ENCODE measurements at places on chromosomes 13 and 19.

DNA sequence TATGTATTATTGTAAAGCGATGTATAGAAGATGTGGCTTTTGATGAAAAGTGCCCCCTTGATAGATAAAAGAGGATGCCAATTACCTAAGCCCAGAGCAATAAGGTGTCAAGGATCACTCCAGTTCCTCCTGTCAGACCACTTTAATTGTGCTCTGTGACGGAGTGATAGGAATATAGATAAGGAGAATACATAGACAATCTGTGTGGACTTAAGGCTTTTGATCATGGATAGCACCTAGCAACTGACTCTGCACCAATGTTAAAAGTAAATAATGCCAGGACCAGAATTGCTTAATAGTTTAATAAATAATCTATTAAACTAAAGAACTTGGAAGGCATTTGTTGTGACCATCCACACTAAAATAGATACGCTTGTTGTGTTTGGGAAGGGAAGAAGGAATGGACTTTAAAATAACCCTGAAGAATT is 390.7 kb upstream of the ARGLU1 start:
- no peak for DNase-seq

- DNase-seq, result no peak
Measured at GRCh38 chr13:86066611-86067365, 267.6 kb upstream of the SLITRK6 start.

DNA sequence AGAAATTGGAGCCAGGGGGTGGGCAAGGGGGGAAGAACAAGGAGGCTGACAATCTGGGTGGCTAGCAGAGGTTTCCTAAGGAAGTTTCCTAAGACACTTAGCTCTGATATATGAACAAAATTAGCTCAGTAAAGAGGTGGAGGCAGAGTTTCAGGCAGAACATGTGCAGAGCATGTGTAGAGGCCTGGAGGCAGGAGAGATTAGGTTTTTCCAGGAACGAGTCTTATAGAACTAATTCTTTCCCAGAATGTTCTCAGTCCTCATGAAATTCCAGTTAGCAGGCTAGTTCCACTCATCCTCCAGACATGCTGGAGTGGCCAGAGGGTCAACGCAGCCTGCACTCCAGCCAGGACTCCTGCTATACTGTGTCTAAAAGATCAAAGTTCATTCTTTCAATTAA is 184.7 kb downstream of the LACC1 start:
- DNase-seq, result no peak

GRCh38 chr13:86052141-86052540 is 252.9 kb upstream of the SLITRK6 start:
- DNase-seq, result no peak

- no peak for DNase-seq
Measured at GRCh38 chr13:33578786-33579185, 239.2 kb upstream of the RFC3 start.

- DNase-seq, result peak; percentile 30
Measured at GRCh38 chr19:58562122-58563033, 4.0 kb upstream of the UBE2M start.

DNA sequence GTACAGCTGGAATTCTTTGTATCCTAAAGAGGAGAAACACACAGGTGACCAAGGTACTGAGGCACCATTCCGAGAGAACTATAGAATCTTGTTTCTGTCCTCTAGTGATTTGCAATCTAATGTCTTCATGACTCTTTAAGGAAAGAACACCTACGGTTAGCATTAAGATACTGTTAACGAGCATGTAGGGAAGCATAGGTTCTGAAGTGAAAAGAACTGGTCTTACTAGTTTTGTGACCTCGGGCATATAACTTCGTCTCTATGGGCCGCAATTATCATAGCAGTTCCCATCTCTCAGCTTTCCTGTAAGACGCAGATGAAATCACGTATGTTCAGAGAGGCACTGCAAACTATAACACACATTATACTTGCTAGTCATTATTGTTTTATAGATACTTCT is 193.0 kb upstream of the NBEA start:
- DNase-seq, result no peak

DNA sequence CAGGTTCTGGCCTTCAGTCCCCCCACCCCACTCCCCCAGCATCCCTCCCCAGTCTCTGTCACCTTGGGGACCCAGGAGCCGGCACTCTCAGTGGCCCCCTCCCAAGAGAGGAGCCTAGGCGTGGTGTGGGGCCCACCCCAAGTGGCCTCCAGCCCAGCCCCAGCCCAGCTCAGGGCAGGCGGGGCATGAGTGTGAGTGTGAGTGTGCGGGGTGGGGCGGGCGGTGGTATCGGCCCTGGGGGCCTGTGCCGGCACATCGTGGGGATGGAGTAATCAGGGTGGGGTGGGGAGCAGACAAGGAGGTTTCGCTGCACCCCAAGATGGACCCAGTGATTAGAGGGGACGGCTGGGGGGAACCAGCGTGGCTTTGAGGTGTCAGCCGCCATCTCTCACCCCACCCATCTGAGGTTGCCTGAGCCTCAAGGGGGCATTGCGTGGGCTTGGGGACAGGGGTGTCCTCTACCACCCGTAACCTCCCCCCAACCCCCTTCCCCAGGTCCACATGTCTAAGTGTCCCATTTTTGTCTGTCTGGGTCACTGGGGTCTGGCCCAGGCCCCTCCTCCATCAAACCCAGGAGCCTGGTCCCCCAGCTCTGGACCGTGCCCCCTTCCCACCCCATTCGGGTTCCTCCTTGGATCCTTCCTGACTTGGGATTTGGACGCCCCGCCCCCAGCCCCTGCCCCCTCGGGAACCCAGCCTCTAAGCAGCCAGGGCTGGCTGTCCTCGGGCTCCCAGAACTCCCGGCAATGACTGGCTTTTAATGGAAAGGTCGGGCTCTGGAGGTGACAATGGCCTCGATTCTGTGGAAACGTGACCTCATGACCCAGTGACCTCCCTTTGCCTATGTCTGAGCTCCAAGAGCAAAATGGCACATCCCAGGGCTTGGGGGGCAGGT is 6.9 kb upstream of the SULT2B1 start:
- no peak for DNase-seq

- no peak for DNase-seq
Measured at GRCh38 chr13:36382030-36382429, 35.8 kb upstream of the SPART start.

GRCh38 chr13:31522396-31522795 is 216.9 kb upstream of the RXFP2 start:
- DNase-seq, result no peak

DNA sequence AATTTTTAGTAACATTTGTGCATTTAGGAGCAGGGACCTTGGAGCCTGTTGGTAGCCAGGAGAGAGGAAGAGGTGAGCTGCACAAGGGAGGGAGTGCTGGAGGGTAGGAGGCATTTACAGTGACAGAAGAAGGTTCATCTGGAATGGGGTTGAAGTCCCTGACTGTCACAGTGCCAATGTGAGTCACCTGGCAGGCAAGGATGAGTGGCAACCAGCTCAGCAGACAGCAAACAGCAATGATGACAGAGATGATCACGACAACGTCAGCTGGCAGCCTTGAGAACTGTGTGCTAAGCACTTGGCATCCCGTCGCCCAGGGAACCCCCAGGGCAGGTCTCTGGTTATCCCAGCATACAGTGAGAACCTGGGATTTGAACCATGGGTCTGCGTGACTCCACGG is 2.6 kb downstream of the OR10H5 start:
- no peak for DNase-seq

- DNase-seq, result no peak
Measured at GRCh38 chr13:41312176-41312500, 1.1 kb downstream of the NAA16 start.

- DNase-seq, result no peak
Measured at GRCh38 chr13:40059540-40060232, 404.2 kb downstream of the COG6 start.

GRCh38 chr13:71801781-71802180 is 65.2 kb downstream of the DACH1 start:
- DNase-seq, result no peak

- no peak for DNase-seq
Measured at GRCh38 chr13:21872795-21873194, 201.9 kb downstream of the FGF9 start.

- DNase-seq, result no peak
Measured at GRCh38 chr13:50611117-50611781, 232.2 kb downstream of the DLEU7 start.

DNA sequence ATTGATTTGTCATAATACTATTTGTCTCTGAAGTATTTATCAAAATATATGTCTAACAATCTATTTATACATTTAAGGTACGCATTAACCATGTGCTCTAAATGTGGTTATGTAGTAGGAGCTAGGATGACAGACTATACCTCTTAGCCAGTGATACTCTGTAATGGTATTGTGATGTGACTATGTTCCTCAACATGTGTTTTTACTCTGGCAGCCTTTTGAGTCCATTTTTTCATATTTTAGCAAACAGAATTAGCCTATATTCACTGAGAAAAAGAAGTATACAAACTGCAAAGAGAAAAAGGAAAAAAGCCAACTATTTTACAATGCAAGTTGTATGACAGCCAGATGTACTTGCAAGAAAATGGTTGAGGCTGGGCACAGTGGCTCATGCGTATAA is 26.7 kb downstream of the MAB21L1 start:
- no peak for DNase-seq

GRCh38 chr19:41548954-41549688 is 26.8 kb upstream of the CEACAM21 start:
- peak; percentile 89 for DNase-seq

GRCh38 chr13:95188128-95188527 is 113.1 kb downstream of the ABCC4 start:
- no peak for DNase-seq

- DNase-seq, result no peak
Measured at GRCh38 chr19:32387701-32388392, 17.7 kb upstream of the DPY19L3 start.

DNA sequence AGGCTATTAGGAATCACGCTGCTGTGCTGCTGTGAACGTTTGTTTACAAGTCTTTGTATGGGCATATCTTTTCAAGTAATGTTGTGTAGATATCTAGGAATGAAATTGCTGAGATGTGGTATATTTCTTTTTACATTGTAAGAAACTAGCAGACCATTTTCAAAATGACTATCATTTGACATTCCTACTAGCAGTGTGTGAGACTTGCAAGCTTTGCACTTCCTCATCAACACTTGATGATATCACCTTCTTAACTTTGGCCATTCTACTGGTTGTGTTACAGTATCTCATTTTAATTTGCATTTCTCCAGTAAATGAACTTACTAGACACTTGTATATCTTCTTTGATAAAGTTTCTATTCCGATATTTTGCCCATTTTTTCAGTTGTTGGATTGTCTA is 12.1 kb downstream of the METTL21C start:
- DNase-seq, result no peak

GRCh38 chr19:31174948-31175347 is 174.3 kb downstream of the TSHZ3 start:
- no peak for DNase-seq
